SHP77 treated with DMSO at 0.1 percent for 48 hours (cell line): ENCODE measurements at places on chromosomes 2 and 18.

- DNase-seq = no peak
These were observed 56.3 kb upstream of the HPCAL1 start for GRCh38 chr2:10246370-10246769.

GRCh38 chr2:173986805-173987204 is 21.6 kb upstream of the SP3 start:
- DNase-seq = no peak

- no peak for DNase-seq
These were observed 151.5 kb downstream of the PIEZO2 start for GRCh38 chr18:10997885-10998284.

GRCh38 chr2:189685540-189686229 is 11.2 kb downstream of the ANKAR start:
- no peak for DNase-seq

DNA sequence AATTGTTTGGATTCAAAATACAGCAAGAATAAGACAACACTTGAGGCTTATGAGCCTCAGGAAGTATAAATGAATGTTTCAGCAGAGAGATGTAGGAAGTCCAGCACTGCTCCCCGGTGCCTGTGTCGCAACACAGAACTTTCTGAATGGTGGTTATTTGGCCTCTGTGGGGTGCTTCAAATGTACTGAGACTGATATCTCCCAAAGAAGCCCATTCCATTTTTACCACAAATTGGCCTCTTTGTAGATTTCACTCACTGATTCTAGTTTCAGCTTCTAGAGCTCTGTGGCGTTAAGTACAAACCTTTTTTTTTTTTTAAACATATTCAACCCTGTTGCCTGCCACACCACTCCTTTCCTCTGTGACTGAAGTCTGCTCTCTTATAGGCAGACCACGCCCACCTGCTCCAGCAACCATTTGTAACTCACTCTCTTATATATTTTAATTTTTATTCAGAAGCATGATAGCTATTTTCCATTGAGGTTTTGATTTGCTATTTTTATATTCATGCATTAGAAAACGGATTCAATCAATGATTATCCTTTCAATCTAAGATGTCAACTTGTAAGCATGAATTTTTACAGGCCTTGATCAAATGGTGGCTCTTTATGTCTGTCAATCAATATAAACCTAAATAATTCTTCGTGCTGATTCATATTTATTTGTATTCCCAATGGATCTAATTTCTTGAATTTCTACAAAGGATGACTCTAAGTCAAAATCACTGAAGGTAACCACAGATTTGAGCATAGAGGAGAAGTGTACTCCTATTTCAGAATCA is 277.1 kb upstream of the CCDC68 start:
- no peak for DNase-seq

DNA sequence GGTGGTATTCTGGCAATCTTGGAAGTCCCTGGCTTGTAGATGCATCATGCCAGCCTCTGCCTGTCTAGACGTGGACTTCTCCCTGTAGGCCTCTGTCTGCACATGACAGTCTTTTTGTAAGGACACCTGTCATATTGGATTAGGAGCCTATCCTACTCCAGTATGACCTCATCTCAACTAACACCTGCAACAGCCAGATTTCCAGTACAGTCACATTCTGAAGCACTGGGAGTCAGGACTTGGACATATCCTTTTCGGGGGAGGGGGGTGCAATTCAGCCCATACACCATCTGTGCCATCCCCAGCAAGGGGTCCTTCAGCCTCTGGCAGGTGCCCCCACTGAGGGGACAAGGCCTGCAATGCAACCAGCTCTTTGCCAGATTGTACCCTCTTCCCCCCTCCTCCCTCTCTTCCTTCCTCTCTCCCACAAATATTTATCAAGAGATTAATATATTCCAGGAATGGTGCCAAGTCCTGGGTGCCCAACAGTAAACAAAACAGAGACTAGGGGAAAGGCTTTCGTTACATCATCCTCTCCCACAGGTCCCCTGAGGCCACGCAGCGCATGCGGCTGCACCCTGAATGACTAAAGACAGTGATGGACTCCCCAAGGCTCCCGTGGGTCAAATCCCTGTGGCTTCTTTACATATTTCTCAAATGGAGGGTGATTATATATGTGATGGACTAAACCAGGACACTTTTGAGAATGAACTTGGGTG is 20.5 kb upstream of the MYCN start:
- peak; percentile 88 for DNase-seq
